ENCODE measurements at places on chromosomes 4 and X.

- no peak for DNase-seq
Observed at GRCh38 chr4:86928400-86929255, 6.2 kb upstream of the AFF1 start.

DNA sequence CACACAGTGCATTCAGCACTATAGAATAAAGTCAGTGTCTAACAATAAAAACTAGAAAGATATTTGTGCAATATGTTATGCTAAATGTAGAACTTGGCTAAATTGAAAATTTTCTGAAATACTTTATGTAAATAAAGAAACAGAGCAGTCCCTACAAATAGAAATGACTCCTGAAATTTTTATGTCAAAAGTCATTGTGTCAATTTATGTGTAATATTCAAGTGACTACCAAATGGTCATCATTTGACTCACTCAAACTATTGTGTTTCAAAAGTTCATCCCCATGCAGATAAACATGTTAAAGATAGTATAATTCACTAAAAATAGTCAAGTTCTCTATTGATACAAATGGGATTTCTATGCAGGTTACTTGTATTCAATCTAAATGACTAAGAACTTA lies 17.9 kb downstream of the LRBA start:
- no peak for DNase-seq

GRCh38 chr4:73944061-73944875 lies 37.6 kb downstream of the PF4 start:
- DNase-seq, result no peak

- no peak for DNase-seq
Observed at GRCh38 chr4:53156896-53157295, 209.0 kb downstream of the SCFD2 start.

- no peak for DNase-seq
Observed at GRCh38 chrX:152177497-152178269, 39.3 kb upstream of the MAGEA10 start.

- DNase-seq, result no peak
Observed at GRCh38 chr4:60002603-60003337, 1197.4 kb upstream of the ADGRL3 start.

GRCh38 chrX:40237731-40238178 lies 140.0 kb upstream of the BCOR start:
- no peak for DNase-seq

DNA sequence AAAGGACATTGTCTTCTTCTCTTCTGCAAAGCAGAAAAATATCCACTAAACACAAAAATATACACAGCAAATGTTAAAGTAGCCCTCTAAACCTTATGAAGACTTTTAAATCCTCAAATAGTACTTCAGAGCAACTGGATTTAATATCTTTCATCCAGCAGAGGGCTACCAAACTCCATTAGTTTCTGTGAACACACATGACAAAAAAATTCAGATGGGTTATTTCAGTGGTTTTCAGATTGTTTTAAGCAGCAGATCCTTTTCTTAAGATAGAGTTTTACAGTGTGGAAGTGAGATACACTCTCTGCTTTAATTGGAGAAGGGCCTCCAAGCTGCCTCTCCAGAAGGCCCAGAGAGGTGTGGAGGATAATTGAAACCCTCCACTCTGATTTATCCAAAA lies 56.7 kb downstream of the ANK2 start:
- no peak for DNase-seq

DNA sequence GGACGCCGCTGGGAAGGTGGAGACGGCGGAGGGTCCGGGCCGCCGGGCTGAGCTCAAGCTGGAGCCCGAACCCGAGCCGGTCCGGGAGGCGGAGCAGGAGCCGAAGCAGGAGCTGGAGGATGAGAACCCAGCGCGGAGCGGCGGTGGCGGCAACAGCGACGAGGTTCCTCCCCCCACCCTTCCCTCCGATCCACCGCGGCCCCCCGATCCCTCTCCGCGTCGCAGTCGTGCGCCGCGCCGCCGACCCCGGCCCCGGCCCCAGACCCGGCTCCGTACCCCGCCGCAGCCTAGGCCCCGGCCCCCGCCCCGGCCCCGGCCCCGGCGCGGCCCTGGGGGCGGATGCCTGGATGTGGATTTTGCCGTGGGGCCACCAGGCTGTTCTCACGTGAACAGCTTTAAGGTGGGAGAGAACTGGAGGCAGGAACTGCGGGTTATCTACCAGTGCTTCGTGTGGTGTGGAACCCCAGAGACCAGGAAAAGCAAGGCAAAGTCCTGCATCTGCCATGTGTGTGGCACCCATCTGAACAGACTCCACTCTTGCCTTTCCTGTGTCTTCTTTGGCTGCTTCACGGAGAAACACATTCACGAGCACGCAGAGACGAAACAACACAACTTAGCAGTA lies 483 bp downstream of the USP27X start:
- no peak for DNase-seq

All from activated naive CD4-positive, alpha-beta T cell treated with Interleukin-2 at 50 U/mL for 16 hours (primary cell).